ENCODE measurements at places on chromosomes 1 and 21.

GRCh38 chr21:14453339-14454015 is 70.5 kb upstream of the HSPA13 start:
- no peak for DNase-seq

GRCh38 chr1:119783354-119784185 is 14.9 kb upstream of the HMGCS2 start:
- DNase-seq: no peak

DNA sequence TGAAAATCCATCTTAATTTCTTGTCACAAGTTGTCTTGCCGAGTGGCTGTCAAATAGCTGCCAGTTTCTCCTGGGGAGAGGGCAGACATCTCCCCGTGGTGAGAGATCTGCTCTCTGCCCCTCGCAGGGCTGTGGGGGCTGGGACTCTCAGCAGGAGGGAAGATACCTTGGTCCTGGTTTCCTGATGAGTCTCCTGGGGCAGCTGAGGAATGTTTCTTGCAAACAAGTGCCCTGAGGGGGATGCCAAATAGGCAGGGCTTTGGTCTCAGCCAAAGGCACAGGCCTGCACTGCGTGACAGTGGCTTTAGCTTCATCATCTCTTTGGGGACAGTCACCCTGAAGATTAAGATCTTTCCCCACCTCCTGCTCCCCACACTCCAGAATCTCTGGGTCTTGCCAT is 40.9 kb downstream of the SYT6 start:
- DNase-seq: no peak

DNA sequence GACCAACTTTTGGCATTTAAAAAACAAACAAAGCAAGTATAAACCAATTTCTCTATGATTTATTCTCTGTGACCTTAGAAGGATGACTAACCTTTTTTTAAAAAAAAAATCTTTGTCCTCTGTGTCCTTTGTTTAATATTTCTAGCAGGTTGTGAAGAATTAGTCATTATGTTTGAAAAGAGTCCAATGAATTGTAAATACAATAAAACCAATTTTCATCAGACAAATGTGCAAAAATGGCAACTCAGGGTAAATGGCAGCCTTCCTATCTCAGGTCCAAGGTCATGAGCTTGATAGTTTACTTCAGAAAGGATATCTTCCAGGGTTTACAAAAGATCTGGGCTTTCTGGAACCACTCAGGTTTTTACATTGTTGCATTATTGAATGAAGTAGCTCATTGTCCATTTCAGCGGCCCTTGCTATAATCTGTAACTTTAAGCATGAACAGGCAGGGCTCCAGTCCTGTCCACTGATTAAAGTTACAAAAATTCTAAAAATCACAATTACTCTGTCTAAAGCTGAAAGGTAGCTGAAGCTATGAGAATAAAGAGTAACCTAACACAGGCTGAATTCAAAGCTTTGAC is 11.7 kb upstream of the MAP3K21 start:
- no peak for DNase-seq

DNA sequence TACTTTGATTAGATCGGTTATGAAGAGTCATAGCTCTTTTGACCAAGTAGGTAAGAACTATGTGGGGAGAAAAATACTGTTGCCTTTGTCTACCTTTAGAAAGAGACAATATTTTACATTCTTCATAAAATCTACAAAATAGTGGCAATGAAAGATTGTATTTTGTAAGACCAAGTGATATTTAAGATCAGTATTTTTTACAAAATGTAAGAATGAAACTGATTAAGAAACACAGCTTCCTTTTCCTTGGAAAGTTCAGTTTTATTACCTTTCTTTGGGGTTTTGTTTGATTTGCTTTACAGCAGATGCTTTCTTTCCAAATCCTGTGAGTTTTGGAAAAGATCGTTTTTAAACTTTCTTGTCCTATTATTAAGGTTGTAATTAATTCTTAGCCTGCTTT is 69.8 kb downstream of the SLC35A3 start:
- no peak for DNase-seq

- DNase-seq: no peak
Observed at GRCh38 chr1:30713311-30713710, 10.1 kb downstream of the MATN1 start.

DNA sequence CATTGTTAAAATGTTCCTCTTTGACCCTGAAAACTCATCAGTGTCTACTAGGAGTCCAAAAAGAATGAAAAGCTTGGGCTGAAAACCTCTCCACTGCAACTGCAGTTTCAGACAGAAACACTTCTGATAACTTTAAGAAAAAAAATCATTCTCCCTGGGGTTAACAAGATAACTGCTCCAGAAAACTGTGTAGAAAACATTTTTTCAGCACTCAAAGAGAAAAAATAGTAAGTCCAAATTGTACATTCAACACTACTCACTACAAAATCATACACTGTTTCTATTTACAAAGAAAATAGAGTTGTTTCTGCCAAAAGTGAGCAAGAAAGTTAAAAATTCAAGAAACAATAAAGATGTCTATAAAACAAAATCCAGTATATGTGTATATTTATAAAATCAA is 157.8 kb downstream of the RERE start:
- no peak for DNase-seq

DNA sequence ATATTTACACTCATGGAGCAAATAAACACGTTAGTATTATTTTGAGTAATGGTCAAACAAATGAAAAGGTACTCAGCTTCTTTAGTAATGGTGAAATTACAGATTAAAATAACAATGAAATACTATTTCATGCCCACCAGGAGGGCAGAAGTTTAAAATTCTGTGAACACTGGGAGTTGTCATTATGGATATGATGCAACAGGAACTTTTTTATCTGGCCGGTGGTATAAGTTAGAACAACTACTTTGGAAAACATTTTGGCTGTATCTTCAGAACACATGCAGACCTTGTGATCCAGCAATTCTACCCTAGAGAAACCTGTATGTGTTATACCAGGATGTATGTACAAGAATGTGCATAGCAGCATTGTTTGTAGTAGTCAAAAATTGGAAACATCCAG is 23.2 kb upstream of the PPP1R8 start:
- DNase-seq: no peak

DNA sequence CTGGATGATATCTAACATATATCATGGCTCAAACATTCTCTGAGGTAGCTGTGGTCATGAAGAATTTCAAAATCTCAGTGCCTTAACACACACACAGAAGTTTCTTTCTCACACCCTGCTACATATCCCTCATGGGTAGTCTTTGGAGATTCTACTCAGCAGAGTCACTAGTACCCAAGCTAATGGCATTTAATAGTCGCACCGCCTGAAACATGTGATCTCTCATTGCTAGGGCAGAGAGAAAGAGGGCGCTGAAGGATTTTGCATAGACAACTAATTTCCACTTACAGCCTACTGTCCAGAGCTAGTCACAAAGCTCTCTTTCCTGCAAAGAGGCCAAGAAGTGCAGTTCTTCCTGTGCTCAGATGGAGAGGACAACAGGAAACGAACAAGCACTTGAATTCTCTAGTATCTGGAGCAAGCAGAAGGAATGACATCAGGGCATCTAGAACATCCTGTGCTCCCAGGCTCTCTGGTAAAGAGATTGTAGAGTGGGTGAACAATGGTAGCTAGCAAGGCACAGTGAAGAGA is 183.4 kb upstream of the PTBP2 start:
- DNase-seq: no peak

DNA sequence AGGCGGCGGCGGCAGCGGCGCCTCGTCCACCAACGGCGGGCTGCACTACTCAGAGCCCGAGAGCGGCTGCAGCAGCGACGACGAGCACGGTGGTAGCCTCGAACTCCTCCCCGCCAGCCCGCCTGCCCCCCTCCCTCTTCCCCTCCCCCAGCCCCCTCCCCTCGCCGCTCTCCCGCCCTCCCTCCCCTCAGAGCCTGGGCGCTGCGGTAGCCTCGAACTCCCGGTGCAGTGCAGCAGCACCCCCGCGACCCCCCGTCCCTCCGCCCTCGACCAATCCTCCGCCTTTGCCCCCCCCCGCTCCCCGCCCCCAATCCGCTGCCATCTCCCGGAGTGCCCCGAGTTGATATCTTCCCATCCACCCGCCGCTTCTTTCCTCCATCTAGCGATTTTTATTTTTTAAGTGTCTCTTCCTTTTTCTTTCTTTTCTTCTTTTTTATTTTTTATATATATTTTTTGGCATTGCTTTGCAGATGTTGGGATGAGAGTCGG is 516 bp downstream of the RCOR3 start:
- no peak for DNase-seq

DNA sequence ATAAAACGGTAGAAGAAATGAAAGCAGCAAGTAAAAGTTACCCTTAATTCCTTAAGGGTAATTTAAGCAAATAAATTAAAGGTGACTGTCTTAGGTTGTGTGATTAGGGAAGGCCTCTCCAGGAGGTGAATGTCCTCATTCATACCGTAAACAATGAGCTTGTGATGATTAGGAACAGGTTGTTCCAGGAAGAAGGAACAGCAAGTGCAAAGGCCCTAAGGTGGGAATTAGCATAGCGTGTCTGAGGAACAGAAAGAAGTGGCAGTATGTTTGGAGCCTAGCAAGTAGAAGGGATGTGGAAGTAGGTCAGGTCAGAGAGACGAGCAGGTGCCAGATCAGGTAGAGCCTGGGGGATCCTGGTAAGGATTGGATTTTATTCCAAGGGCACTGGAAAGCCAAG is 5.6 kb downstream of the AK4 start:
- DNase-seq: no peak

GRCh38 chr1:106831511-106831910 is 225.0 kb upstream of the PRMT6 start:
- no peak for DNase-seq

DNA sequence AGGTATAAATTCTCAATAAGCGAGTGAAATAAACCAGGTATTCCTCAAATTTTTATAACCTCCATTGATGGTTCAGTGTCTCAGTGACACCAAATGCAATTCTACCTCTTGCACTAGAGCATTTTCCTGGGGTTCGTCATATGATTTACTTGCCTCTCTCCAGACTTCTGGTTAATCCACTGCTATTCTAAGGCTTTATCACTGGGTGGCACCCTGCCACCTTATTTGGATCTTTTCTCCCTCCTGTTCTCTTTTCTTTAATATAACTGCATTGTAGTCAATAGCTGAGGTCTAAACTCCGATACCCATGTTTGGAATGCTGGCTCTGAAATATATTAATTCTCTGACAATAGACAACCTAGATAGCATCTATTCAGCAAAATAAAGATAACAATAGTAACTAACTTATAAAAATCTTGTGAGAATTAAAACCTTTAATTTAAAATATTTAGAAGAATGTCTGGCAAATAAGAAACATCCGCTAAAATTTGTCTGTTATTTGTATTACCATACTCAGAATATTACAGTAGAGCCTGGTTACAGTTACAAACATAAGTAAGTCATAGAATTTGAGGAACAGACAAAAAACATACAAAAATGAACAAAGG is 436.4 kb downstream of the PLA2G4A start:
- DNase-seq: no peak

DNA sequence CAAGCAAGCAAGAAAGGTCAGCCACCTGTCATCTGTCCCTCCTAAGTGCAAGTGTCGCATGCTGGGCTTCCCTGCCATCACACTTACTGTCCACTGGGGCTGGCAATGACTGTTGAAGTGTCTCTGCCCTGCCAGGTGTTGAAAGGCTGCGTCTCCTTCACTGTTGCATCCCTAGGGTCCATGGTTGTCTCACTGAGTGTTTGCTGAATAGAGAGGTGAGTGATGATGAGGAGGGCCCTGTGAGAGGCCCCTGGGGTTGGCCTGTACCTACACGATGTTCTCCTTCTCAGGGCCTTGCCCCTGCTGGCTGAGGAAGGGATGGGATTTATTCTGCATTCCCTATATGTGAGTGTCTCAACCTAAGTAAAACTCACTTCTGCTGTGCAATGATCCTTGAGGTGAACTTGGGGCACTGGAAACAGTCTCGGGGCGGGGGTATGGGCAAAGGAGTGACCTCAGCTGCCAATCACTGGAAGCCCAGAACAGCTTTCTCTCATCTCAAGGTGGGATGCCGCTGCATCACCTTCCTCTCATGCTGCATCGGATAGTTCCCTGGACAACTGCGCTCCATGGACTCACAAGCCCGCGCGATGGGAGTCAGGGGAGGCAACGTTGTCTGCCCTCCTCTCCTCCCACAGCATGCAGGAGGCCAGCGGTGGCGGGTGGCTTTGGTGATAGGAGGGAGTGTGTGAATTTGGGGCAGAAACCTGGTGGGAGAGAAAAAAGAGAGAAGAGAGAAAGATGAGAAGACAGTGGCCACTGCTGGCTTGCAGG is 35.8 kb upstream of the SOX13 start:
- DNase-seq: no peak

DNA sequence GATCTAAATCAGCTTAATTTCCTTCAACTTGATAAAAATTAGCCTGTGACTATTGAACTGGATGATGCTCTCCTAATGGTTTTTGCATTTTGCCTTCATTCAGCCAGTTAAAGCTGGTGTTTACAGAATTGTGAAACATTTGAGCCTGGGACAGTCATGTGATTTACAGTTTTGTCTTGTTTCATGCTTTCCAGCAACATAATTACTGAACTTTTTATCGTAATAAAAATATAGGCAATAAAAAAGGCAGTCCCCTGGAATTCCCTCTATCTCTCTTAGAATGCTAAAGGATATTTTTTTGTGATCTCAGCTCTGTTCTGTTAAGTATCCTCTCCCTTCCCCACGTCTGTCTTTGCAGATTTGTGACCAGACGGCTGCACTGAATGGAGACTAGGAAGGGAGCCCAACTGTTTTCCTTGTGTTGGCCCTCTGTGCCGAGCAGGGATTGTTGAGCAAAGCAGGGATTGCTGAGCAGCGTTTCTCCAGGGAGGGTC is 70.3 kb upstream of the RGL1 start:
- no peak for DNase-seq

- no peak for DNase-seq
Observed at GRCh38 chr1:185787238-185787637, 53.0 kb downstream of the HMCN1 start.

- DNase-seq: no peak
Observed at GRCh38 chr1:163766257-163766918, 444.6 kb downstream of the NUF2 start.

Measured in stimulated activated CD4-positive, alpha-beta T cell treated with anti-CD3 and anti-CD28 coated beads, TNF-alpha, amount 100 ng/mL, for 1 hour (primary cell).